Upper lobe of left lung (tissue), 6 donors: ENCODE measurements at places on chromosomes 2 and 18. TPM values are rescaled to one million over a fixed set of nuclear protein-coding genes. Genes with fewer than 3 reads are reported as not detected.

DNA sequence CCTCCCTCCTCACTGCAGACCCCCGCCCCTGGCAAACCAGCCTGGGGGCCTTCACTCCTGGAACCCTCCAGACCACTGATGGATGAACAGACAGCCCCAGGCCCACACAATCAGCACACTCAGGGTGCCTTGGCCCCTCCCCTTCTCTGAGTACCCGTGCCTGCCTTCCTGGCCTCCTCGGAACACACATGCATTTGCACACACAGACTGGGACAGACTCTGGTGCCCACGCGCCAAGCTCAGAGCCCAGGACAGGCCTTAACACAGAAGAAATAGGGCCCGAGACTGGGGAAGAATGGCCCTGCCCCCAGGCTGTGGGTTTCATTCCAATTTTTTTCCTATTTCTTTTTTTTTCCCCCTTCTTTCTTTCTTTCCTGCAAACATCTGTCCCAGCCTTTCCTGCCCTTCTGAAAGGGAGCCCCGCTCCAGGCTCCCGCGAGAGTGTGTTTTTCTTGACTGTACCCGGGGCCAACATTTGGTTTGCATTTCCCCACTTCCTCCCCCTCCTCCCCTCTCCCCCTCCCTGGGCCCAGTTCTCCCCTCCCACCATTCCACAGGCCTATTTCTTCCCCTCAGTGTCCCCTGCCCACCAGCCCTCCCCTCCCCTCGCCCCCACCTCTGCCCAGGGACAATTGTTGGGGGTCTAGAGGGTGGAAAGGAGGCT lies 618 bp upstream of the TNS1 start:
- peak overlapping the region; percentile 14 for H3K27ac ChIP-seq
- H3K4me1 ChIP-seq: peaks cover 13% of the 10 kb centered on the region
- no peaks in the 10 kb centered on the region for H3K36me3 ChIP-seq
- H3K4me3 ChIP-seq: no peak overlapping the region

DNA sequence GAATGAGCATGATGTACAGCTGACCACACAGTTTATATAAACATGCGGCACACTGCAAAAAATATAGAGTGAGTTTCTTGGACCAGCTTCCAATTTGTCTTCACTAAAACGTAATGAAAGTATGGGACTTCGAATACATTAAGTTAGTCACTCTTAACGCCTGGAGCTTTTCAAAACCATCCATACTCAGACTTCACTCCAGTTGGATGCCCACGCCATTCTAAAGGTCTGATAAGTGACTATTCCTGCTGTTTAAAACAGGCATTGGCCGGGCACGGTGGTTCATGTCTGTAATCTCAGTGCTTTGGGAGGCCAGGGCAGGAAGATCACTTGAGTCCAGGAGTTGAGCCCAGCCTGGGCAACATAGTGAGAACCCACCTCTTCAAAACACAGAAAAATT lies 84.6 kb downstream of the MYL12B start:
- H3K36me3 ChIP-seq: no peaks in the 10 kb centered on the region
- H3K27me3 ChIP-seq: no peaks in the 10 kb centered on the region
- DNase-seq: no peak
- H3K27ac ChIP-seq: no peak overlapping the region

- peaks cover 41% of the 10 kb centered on the region for H3K4me1 ChIP-seq
- no peak for DNase-seq
- H3K4me3 ChIP-seq: no peak overlapping the region
- H3K27ac ChIP-seq: no peak overlapping the region
- H3K36me3 ChIP-seq: no peaks in the 10 kb centered on the region
Measured at GRCh38 chr2:120269076-120269744, 16.6 kb downstream of the RALB start.

GRCh38 chr2:71786291-71787107 lies 333.1 kb downstream of the DYSF start:
- H3K4me3 ChIP-seq: no peak overlapping the region
- H3K27me3 ChIP-seq: no peaks in the 10 kb centered on the region
- H3K36me3 ChIP-seq: no peaks in the 10 kb centered on the region
- no peak overlapping the region for H3K27ac ChIP-seq
- DNase-seq: peak; percentile 34

The SLC16A14 gene
- total RNA-seq: 1.6 TPM

The CPS1 gene
- total RNA-seq: 1.4 TPM
